ENCODE measurements at places on chromosomes 6 and 20.

GRCh38 chr20:2521369-2522305 is 12.9 kb upstream of the ZNF343 start:
- peak; percentile 44 for DNase-seq

- DNase-seq: no peak
These were observed 87.5 kb downstream of the TRERF1 start for GRCh38 chr6:42363926-42364849.

GRCh38 chr6:130937942-130938604 is 110.9 kb downstream of the SMLR1 start:
- DNase-seq: no peak

DNA sequence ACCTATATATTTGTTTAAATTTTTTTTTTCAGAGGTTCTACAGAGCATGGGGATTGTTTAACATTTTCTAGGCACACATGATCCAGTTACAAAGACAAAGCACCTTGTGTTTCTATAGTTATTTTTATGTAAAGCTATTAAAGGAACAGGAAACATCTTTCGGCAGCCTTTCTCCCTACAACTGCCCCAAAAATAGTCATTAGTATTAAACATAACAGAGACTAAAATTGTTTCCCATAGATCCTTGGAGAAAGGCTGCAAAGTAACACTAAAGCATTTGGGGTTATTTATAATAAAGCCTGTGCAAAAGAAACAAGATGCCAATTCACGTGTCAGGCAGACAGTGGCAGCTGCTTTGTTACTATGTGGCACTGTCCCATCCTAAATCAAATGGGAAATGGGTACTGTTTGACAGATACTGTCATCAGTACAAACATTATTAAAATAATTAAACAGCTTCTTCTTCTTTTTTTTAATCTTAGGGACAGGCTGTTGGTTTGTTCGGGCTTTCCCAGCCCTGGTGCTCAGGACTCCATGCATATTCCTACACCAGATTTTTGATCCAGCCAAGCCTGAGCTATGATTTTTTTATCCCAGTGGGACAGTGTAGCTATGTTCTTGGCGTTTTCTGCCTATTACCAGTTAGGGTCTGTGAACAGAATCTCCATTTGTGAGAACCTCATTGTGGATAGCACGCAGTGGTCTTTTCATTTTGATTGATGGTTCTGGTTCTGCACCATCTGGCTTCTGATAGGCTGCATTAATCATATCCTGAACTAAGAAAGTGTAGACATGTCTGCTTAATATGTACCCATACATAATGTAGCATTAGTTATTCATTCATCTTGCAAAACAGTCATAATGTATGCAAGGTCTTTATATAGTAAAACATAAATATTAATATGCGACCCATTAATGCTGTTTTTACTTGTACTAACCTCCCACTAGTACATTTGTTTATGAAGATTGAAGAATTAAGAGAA is 460.4 kb upstream of the SOX4 start:
- no peak for DNase-seq

DNA sequence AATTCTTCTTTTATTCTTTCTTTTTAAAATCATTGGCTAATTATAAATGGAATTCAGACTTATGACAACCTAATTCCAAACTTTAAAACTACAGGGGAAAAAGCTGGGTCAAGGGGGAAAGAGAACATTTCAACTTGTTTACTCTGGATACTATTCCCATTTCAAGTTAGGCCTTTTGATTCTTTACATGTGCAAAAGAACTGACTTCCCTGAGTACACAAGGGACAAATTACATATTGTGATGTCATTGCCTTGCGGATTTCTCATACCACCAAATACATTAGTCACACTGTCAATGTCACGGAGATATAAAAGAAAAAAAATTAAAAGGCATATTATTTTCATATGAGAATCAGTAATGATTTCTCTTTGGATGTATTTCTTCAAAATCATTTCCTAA is 96.5 kb upstream of the TBX18 start:
- DNase-seq: no peak

GRCh38 chr20:33687370-33687915 is 1.3 kb upstream of the E2F1 start:
- DNase-seq: peak; percentile 21

GRCh38 chr6:129402244-129402643 is 307.7 kb downstream of the ARHGAP18 start:
- no peak for DNase-seq

GRCh38 chr20:50824137-50824536 is 29.3 kb downstream of the BCAS4 start:
- no peak for DNase-seq

- no peak for DNase-seq
These were observed 129.3 kb upstream of the SLC24A3 start for GRCh38 chr20:19083136-19083621.

DNA sequence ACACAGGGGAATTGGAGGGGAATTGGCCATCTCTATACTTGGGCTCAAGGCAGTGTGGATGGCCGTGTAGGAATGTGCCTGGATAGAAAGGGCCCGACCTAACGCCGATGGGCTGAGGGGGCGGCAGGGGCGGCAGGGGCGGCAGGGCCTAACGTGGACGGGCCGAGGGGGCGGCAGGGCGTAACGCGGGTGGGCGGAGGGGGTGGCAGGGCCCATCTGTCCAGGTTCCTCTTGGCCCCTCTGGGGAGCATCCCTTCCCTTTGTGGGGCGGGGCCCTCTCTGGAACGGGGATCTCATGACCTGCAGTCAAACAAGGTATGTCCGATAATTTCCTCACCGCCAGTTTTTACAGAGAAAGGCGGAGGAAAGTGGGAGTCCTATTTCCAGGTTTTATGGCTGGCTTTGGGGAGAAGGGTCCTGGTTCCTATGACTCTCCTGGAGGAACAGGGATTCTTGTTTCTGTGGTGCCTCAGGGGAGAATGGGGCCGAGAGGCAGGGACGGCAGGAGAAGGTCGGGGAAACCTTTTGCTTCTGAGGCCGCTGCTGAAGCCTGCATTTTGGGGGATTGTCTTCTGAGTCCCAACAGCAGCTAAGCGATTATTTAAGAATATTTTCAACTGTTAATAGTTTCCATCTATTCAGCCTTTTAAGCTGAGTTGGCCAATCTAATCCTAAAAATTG is 100.8 kb upstream of the FRMD1 start:
- no peak for DNase-seq

DNA sequence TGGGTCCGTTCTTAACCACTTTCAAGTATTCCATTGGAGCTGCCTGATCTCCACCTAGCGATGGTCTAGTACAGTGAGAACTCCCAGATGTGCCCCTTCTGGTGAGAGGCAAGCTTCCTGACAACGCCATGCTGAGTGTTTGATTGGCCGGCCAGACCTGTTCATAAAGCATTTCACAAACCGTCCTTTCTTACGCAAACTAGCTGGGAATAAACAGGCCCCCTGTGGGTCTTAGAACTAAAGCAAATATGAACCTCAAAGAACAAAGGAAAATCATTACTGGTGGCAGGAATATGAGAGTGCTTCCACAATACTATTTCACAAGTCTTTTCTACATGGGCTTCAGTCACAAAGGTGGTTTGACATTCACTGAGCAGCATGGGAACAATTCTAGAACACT is 15.6 kb upstream of the GCNT2 start:
- DNase-seq: no peak

GRCh38 chr20:61690993-61691838 is 374.5 kb downstream of the TAF4 start:
- no peak for DNase-seq

DNA sequence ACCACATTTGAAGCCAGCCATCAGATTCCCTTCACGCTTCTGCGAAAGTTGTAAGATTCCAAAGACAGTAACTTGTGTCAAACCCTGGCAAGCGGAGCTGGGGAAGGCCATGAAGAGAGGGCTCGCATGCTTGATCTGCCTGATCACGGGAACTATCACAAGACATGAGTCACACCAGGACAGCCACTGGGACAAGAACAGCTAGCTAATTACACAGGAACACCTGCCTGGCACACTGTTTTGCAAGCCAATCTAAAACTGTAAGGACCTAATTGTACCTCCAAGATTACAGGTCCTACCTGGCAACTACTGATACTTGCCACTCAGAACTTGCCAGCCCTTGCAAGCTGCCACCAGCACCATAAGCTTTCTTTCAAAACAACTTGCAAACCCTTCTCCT is 289.3 kb downstream of the KIF16B start:
- DNase-seq: no peak

DNA sequence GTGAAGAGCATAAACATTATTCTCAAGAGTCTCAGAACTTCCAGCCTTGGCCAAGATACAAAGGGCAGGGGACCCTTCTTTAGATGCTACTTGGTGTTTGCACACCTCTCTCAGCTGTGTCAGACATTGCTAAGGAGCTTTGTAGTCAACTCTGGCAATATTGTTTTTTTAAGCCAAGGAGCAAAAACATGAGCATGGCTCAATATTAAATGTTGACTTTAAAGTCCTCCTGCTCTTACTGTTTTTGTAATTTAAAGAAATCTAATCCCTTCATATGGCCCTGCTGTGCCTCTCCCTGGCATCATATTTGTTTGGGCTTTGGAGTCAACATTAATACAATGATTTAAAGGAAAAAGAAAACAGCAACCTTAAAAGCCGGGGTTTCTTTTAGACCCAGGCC is 67.9 kb upstream of the TMEM170B start:
- DNase-seq: no peak

DNA sequence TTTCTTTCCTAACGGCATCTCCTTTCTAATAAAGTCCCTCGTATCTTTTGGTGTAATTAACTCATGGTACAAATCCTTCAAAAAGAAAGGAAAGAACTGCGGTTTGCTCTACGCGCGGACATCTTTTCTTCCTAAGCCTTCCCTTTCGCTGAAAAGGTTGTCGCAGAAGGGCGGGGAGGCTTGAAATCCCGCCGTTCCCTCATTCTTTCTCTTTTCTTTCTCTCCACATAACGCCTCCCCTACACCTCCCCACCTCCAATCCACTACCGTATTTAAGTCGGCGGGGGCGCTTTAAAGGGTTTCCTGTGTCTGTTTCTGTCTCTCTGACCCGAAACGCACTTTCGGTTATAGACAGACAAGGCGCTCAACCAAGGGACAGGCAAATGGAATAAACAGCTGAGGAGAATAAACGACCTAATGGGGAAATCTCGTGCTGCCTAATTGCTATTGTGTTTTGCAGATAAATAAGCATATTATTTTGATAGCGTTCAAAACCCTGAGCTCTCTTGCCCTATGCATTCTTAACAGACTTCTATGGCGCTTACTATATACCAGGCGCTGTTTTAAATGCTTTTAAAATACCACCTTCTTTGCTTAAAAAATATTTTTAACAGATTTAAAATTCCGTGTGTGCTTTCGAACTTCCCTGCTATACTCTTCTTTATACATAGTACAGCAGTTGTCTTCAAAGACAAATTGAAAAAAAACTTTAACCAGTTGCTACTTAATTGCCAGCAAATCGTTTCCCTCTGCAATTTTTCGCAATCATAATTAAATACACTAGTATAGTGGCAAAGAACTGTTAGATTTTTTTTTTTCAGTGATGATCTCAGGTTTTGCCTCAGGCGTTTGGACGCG is 2.5 kb upstream of the HEY2 start:
- DNase-seq: peak; percentile 67

- no peak for DNase-seq
These were observed 61.3 kb upstream of the MYLIP start for GRCh38 chr6:16067568-16067967.

DNA sequence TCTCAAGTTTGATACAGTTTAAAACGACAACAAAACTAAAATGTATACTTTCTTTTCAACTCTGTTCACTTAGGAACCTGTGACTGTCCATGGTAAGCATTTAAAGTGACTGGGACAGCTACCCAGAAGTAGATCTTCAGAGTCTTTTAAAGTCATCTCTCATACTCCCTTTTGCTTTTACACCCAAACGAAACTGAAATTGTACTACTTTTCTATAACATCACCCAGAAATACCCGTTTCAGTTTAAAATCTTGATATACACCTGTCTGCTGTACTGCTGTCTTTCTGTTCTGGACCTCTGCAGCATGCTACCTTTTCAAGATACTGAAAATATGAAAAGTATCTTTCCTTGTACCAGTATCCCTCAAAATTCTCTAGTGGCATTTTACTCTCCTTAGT is 170.4 kb upstream of the THEMIS start:
- DNase-seq: no peak

DNA sequence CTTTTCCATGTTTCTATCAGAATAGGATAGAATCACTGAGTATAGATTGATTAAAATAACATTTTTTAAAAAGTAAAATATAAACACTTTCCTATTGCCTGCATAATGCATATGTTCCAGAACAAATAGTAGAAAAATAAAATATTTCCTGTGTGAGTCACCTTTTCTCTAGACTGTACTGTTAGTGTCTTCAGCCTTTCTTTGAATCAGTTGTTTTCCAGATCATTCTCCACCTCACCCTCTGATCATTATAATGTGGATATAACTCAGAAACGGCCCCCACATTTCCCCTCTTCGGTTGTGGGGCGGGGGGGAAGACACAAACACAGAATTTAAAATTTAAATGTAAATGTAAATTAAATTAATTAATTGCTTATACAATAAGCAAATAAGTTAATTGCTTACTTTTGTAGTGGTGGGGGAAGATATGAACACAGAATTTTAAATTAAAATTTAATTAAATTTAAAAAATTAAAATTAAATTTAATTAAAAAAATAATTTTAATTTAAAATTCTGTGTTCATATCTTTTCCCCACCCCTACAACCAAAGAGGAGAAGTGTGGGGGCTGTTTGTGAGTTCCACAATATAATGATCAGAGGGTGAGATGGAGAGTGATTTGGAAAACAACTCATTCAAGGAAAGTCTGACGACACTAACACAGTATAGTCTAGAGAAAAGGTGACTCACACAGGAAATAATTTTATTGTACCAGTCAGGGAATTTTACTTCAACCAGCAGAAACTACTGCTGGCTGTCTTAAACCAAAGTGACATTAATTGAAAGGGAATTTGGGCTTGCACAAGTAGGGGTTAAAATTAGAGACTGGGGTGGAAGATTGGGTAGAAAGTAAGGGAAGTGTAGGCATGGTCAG is 37.1 kb upstream of the PROKR2 start:
- no peak for DNase-seq

- DNase-seq: no peak
These were observed 72.8 kb upstream of the ADTRP start for GRCh38 chr6:11851387-11851786.

- peak; percentile 11 for DNase-seq
These were observed 40.1 kb downstream of the ILRUN start for GRCh38 chr6:34656378-34657036.

DNA sequence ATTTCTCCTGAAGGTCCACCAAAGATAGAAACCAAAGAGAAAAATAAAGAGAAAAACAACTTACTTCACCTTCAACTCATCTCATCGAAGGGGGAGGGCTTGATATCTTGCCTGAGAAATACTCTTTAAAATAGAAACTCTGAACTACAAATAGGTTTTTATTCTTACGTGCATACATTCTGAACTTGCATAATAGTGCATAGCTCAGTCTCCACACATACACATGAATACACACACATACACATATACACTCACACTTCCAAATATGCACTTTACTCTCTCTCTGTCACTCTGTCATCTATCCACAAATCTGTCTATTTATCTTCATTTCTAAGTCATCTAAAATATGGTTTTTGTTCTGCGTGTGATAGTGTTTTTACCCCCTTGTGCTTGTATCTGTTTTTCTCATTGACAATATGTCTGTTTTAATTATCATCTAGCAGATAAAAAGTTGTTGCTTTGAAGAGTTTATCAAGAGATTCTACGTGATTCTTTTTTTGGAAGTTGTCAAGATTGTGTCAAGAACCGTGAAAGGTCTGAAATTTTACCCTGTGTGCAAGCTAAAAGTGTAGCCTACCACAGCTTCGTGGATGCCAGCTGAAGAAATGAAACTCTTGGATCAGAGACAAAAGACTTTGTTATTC is 468.8 kb downstream of the EPM2A start:
- DNase-seq: no peak

- no peak for DNase-seq
These were observed 9.6 kb downstream of the TMEM239 start for GRCh38 chr20:2825761-2826160.

Data from CD4-positive, alpha-beta T cell treated with Interferon gamma for 1 hour (primary cell).